ENCODE measurements at places on chromosomes 1 and 21. TPM values are rescaled to one million over a fixed set of nuclear protein-coding genes. Genes with fewer than 3 reads are reported as not detected.
A peak's percentile ranks its signal among the peaks of the same experiment; 100 is the strongest.

GRCh38 chr1:42936309-42937078, 22.2 kb downstream of the SLC2A1 start:
- peak; percentile 69 for DNase-seq

NBPF11 gene
- 21.1 TPM for total RNA-seq

- no peak for DNase-seq
Measured at GRCh38 chr1:239744851-239745250, 346.8 kb upstream of the FMN2 start.

DNA sequence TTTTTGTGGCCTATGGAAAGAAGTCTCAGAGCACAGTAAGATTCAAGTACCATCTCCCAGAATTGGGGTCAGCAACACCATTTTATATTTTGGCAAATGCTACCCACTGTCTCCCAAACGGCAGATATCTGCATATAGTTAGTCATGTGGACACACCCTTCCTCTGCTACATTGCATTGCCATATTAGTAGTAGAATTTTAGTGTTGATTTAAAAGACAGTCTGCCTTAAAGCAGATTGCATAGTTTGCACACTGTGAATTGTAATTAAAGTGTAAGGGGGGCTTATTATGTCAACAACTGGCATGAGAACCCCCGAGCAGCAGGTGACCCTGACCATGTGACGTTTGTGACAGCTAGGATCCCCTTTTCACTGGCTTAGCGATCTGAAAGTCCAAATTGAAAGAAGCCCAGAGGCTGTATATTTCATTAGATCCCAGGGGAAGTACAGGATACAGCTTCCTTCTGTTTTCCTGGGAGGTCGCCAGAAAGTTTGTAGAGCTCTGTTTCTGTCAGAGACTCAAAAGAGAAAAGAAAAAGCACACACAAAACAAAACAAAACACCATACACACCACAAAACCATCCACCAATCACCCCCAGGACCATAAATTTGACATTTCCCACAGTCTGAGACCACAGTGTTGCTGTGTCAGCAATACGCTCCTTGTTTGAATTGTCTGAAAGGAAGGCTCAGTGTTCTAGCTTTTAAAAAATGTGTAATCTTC, 172.4 kb downstream of the NFIA start:
- no peak for DNase-seq

GRCh38 chr1:183996396-183996795, 41.1 kb downstream of the COLGALT2 start:
- peak; percentile 80 for DNase-seq

GRCh38 chr1:5831600-5832335, 160.5 kb downstream of the NPHP4 start:
- peak; percentile 68 for DNase-seq

OR2L8 gene
- not detected for total RNA-seq

CRYBG2 gene
- 10.3 TPM for total RNA-seq
